ENCODE measurements at places on chromosomes 3 and 15.

DNA sequence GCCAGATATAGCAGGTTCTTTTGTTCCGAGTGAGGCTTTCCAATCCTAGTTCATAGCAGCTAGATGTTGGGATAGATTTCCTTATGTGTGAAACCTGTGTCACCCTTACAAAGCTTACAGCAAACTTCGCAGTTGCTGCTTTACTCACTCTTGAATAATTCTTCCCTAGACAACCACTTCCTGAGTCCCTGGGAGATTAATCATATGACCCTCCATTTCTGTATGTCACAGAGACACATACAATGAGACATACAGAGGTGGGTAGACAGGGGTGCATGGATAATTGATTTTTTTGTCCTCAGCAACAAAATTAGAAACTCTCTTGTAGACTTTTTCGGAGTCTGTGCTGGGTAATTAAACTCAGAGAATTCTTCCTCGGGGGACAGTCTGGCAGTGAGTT lies 163.2 kb downstream of the NSUN3 start:
- DNase-seq, result peak; percentile 25

DNA sequence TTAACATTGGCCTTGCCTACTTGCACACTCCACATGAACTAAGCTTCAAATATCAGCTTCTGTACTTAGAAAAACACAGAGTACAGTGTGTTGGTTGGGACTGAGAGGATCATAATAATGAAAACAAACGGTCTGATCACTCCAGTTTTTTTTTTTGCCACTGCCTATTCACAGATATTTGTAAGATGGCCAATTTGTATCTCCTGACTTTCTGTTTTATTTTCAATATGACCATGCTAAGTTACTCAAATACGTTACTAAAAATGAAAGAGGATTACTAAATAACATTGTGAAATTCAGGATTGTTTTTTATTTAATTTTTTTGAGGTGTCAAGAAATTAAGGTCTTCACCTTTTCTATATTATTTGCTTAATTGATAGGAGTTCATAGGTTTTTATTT lies 595.1 kb downstream of the TUSC7 start:
- no peak for DNase-seq

GRCh38 chr15:55256281-55257011 lies 33.2 kb downstream of the RAB27A start:
- DNase-seq, result no peak

GRCh38 chr15:60413231-60413824 lies 15.5 kb upstream of the ANXA2 start:
- DNase-seq, result peak; percentile 34

DNA sequence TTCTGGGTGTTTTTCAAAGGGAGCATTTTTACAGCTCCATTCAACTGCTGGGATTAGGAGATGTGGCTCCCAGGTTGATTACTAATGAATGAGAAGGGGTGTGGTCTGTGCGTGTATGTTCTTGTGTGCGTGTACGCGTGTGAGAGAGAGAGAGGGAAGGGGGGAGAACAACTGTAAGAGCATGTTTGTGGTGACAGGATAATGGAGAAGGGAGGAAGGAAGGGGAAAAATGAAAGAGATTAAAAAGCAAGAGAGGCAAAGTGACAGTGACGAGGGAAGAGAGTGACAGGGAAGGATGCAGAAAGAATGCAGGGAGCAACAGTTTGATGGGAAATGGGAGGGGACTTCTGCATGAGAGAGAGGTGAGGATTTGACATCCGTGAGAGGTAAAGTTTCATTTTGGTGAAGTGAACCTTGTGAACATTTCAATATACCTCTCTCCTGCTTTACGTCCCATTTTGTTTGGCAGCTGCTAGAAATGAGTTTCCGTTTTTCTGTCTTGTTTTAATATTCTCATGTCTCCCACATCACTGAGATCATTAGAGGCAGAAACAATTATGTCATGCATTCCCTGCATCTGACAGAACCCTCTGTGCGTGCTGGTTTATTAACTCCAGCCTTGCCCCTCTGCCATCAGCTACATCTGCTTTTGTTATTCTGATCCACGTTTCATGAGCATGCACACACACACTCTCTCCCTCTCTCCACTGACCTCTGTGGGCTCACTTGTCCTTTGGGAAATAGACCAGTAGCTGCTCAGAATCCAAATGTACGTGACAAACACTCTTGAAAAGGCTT lies 161.6 kb downstream of the GAP43 start:
- DNase-seq, result peak; percentile 86

DNA sequence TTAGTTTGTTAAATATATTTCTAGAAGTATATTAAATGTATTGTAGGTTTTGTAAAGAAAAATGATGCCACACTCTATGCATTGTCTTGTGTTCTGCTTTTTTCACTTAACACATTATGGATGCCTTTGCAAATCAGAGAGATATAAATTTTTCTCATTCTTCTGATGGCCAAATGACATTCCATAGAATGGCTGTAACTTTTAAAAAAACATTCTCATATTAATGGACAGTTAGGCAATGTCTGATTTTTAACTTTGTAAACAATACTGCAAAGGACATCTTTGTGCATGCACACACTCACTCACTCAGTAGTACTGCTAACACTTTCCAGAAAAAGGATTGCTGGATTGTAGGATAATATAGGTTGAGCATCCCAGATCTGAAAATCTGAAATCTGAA lies 195.9 kb downstream of the ITPR1 start:
- DNase-seq, result no peak

DNA sequence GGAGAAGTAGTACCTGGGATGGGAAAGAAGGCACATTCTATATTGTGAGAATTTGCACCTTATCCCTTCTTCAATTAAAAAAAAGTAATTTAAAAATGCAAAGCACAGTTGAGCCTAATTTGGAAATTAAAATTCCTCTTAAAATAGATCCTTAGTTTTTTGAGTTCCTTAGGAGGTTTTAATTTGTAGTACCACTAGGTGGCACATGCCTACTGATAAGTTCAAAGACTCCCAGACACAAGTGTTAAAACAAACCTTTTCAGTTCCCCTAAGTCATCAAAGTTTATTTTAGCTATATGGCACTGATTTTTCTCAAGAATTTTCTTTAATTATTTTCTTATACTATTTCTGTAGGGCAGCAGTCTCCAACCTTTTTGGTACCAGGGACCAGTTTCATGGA lies 127.6 kb upstream of the AZI2 start:
- DNase-seq, result peak; percentile 69

DNA sequence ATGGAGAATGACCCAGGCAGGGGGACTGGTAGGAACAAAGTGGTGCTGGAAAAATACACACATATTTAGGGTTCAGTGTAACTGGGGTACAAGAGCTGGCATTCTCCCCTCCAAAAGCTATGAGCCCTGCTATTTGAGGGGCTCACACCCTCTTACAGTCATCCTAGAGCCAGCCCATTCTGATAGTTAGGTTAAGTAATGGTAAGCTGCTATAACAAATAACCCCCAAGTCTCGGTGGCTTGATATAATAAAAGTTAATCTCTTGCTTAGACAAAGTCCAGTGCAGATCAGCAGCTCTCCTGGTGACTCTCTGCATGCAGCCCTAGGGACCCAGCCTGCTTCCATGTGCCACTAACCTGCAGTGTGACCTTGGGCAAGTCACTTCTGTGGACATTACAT lies 234.9 kb upstream of the HES1 start:
- DNase-seq, result no peak

- DNase-seq, result no peak
These were observed 48.1 kb downstream of the OSBPL10 start for GRCh38 chr3:31932990-31933389.

DNA sequence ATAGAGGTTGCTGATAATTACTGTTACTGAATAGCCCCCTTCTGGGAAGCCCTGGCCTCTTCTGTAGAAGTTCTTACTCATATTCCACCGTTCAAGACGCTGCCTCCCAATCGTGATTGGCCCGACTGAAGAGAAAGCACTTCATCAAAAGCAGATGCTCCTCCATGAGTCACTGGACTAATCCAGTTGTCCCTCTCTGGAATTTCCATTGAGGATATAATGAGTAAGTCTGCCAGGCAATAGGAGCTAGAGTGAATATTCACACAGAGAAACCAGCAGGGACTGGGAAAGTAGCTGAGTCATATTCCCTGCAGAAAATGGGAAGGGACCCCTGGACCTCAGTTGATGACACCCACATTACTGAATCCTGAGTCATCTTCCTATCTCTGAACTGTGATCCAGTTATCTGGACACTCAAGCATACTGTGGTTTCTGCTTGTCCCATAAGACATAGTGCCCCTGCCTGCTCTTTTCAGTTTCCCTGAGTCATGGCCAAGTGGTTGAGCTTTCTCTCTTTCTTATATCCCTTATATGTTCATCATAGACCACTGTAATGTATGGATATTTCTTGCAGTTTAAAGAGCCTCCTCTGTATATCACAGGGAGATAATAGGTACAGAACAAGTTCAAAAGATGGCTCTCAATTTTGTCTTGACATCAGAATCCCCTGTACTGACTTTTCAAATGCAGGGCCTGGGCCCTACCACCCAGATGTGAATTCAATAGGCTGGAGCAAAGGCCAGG lies 151.2 kb upstream of the CDIN1 start:
- no peak for DNase-seq

DNA sequence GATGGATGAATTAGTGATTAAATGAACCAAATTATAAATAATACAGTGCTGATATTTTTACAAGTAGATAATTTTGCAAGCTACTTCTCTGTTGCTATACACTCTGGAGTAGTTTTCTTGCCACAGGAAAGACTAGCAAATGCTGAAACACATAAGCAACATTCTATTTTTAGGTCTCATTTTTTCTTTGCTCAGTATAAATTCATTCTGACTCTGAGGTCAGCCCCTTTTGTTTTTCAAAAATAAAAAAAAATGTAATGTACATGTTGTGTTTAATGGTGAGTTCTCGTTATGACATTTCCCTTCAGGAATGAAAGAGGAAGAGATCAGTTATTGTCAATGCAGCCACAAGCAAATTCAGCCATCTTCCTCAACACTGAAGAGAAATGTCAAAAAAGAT lies 24.9 kb downstream of the GJD2 start:
- DNase-seq, result no peak

GRCh38 chr3:150370122-150370602 lies 37.9 kb upstream of the TSC22D2 start:
- DNase-seq, result peak; percentile 91

DNA sequence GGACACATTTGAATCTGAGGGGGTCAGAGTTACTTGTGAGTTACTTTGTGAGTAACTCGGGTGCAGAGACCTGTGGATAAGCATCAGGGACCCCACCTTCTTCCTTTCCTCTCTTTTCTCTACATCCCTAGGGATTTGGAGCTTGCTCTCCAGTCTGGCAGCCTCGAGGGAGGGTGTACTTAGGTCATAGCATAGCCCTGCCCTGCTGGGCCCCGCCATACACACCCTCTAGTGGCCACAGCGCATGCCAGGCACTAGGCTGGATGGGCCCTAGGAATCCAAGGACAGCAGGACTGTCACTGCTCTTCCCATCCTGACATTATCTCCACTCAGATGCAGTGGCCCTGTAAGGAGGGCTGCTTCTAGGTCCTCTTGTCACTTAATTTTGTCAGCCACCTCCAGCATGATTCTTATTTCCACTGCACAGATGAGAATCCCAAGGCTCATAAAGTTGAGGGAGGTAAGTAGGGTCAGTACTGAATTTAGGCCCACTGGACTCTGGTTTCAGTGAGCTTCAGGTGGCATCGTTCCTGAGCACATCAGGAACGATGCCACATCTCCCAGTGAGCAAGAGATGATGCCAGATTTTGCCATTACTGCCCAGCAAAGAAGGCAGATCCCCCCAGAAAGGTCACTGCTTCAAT lies 3.6 kb upstream of the SMAD6 start:
- peak; percentile 77 for DNase-seq

DNA sequence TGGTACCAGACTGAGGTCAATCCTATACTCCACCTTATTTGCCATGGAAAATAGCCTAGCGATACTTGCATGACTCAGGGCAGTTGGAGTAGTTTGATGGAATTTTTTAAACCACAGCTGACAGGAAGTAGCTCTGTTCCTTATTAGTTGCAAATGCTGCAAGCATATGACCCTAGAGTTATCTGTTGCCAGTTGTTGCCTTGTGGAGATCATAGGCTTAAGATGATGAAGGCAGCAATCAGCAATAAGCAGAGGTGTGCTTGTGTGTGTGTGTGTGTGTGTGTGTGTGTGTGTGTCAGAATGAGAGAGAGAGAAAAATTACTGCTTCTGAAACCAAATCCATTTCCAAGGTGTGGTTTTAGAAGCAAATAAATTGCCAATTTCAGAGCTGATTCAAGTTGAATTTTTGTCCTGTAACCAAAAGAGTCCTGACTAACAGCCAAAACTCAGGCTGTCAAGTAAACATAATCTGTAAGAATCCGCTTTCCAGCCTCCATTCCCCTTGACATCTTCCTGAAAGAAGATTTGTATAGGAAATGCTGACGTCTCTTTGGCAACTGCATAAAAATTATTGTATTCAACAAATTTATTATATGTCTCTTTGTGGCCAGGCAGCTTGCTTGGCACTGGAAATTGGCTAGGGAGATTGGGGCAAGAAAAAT lies 141.2 kb downstream of the SERPINI1 start:
- peak; percentile 14 for DNase-seq

DNA sequence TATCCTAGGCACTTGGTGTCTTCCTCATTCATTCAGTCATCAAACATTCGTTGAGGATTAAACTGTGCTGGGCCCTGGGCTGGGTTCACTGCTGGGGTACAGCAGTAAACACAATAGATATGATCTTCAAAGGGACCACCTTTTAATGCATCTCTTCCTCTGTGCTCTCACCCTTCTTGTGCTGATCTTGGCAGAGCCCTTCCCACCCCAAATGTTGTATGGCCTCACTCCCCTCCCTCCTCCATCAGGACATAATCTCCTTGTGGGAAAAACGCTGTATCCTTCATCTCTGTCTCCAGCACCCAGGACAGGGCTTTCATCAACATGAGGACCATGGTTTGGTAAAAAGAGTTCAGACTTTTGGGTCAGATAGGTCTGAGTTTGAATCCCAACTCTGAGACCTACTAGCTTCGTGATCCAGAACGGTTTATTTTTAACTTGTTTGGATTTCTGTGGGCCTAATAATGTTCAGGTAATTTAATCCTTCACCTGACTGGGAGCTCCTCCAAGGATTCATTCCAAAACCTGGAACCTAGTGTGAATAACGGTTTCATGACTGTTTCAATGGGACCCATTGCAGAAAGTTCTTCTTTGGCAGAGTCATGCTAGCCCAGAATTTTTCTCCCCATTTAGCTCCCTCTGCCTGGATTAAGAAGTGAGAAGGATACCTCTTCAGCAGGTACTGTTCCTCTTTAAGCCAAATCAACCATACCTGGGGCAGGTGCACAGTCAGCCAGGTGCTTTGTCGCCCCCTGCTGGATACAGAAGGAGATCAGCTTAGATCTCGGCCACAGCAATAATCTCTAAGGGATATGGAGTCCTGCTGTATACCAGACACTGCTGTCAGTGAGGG lies 5.2 kb upstream of the WNT7A start:
- peak; percentile 72 for DNase-seq

DNA sequence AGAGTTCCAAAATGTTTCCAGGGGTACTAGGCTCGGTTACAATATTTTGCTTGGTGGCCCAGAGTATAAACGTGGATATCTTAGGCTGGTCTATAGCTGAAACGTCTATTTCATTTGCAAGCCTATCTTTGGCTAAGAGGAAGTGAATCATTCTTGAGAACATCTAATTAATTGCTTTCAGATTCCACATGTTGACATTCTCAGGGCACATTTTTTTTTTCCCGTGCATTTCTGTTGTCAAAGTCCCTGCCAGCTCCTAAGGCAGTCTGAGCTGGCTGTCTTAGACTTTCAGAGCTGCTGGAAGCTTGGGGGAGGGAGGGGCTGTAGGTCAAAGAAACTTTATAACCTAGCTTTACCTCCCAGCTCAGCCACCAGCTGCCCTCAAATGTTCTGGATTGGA lies 23.2 kb upstream of the LAMP3 start:
- DNase-seq, result no peak

GRCh38 chr3:46406788-46407611 lies at the start of the genes CCR5AS and CCRL2:
Gene CCR5AS, minus strand, starts transcription at chr3:46407066.
Gene CCRL2, plus strand, starts transcription at chr3:46407259. Its CDS starts 821 bp downstream, at chr3:46408080.
- peak; percentile 10 for DNase-seq
